ENCODE measurements at places on chromosomes 6 and 20. TPM values are rescaled to one million over a fixed set of nuclear protein-coding genes. Genes with fewer than 3 reads are reported as not detected.

Gene KCNB1
- 1.1 TPM for polyA plus RNA-seq

Gene SDC4
- 130 TPM for polyA plus RNA-seq

Gene CST7
- polyA plus RNA-seq, result 0.33 TPM

Gene OR2J3
- polyA plus RNA-seq, result not detected

Gene PHACTR3
- polyA plus RNA-seq, result 9.7 TPM

Gene NKAPL
- 2.5 TPM for polyA plus RNA-seq

All from renal cortex interstitium (tissue), 15 donors.